ENCODE measurements at places on chromosomes 11 and 22.

DNA sequence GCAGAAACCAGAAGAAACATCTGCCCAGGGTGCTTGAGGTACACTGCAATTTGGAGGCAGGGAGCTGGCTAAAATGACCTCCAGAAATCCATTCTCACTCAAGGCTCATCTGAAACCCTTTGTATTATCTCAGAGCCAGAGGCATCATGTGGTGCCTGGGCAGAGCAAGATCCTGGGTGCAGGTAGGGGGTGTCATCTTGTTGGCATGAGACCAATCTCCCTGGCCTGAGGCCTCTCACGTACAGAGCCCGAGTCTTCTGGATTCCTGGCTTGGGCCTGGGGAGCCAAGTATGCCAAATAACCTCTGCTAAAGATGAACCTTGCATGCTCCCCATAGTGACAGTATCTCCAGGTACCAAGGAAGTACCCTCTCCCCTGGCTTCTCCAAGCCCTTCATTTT is 2.4 kb downstream of the LMO1 start:
- DNase-seq, result no peak
- H3K4me1 ChIP-seq, result peaks cover 14% of the 10 kb centered on the region
- H3K4me3 ChIP-seq, result no peak overlapping the region

DNA sequence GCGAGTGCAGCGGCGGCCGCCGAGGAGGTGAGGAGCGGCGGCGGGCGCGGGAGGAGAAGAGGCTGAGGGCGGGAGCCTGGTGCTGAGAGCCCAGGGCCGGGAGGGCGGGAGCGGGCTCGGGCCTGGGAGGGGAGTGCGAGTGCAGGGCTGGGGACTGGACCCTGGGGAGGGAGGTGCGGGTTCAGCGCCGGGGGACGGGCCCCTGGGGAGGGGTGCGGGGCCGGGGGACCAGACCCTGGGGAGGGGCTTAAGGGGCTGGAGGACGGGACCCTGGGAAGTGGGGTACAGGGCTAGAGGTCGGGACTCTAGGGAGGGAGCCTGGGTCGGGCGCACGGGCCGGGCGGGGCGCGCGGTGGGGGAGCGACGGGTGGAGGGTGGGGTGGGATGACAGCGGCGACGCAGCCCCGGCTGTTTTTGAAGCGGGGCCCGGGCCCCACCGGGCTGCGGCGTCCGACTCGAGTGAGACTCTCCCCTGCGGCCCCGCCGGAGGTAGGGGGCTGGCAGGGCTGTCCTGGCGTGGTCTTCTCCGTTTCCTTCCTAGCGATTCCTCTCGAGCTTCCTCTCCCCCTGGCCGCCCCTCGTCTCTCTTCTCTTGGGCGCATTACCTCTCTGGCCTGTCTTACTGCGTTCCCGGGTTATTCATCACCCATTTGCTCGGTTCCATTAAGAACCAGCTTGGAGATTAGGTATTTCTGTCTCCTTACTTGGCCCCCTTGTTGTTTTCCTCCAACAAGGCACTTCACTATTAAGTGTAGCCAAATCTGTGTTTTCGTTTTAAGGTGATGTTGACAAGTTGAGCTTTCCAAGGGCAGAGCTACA is 754 bp downstream of the NUP50 start:
- H3K4me3 ChIP-seq, result peak overlapping the region; percentile 93
- H3K4me1 ChIP-seq, result peaks cover 55% of the 10 kb centered on the region
- H3K36me3 ChIP-seq, result no peaks in the 10 kb centered on the region
- no peak for DNase-seq
- peak overlapping the region; percentile 94 for H3K27ac ChIP-seq

DNA sequence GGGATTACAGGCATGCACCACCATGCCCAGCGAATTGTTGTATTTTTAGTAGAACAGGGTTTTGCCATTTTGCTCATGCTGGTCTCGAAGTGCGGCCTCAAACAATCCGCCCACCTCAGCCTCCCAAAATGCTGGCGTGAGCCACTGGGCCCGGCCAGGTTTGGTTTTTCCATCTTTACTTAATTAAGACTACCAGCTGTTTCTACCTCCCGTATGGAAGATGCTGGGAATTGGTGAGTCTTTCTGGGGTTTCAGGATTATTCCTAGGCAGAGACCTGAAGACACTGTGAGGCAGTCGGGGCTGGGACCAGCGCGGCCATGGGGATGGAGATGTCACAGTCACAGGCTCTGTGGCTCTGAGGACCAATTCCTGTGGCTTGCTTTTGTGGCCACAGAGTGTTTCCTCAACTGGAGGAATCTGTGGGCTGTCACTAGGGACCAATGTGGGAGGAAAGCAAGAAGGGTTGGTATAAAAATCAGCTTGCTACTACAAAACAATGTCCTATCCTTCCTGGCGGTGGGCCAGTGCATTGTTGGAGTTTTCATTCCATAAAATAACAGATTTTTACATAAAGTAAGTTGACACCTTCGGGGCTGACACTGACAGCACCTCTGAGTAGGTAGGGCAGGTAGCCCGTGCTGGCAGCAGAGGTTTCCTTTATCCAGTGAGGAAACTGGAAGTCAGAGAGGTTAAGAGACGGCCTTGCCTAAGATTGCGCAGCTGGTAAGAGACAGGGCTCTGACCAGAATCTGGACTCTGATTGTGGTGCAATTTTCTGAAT is 8.4 kb upstream of the FTH1 start:
- peak overlapping the region; percentile 99 for H3K27ac ChIP-seq
- peaks cover 37% of the 10 kb centered on the region for H3K4me1 ChIP-seq
- DNase-seq, result no peak
- H3K36me3 ChIP-seq, result no peaks in the 10 kb centered on the region
- no peaks in the 10 kb centered on the region for H3K27me3 ChIP-seq

GRCh38 chr11:14029971-14030920 is 67.7 kb downstream of the SPON1 start:
- DNase-seq, result no peak
- H3K36me3 ChIP-seq, result no peaks in the 10 kb centered on the region
- no peak overlapping the region for H3K4me3 ChIP-seq
- H3K4me1 ChIP-seq, result peaks cover 31% of the 10 kb centered on the region
- no peak overlapping the region for H3K27ac ChIP-seq

DNA sequence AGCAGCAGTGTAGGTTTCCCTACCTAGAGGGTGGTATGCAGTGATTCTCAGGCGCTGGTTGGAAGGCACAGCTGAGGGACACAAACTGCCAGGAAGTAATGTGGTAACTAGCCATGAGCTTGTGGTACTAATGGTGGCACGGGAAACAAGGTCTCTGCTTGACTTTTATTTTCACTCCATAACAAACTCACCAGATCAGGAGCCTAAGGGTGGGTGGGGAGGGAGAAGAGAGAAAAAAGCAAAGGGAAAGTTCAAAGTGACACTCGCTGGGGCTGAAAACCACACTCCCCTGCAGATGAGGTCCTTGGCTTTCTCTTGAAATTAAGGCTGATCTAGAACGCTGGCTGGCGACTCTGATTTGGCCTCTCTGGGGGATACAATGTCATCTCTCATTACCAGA is 22.0 kb downstream of the TRAF6 start:
- no peak for DNase-seq
- no peak overlapping the region for H3K4me3 ChIP-seq
- H3K27ac ChIP-seq, result no peak overlapping the region
- no peaks in the 10 kb centered on the region for H3K27me3 ChIP-seq

DNA sequence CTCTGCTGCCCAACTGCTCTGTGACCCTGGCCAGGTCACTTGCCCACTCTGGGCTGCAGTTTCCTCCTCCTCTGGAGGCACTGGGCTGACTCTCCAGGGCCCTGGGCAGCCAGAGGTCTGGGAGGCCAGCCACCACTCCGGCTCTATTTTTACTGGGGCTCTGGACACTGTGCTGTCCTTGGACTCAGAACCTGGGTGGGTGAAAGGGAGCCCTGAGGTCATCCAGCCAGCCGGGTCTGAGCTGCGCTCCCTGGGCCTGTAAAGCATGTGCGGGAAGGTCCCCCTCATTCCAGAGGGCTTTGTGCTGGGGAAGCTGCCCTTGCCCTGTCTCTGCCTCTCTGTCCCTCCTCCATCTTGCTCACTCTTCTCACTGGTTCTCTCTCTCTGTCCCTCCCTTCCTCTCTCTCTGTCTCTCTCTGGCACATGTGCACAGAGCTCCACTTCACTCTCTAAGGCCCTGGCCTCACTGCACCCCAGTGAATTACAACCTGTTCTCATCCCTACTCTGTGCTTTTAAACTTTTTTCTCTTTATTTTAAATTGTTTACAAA is 24.6 kb downstream of the MB start:
- no peak overlapping the region for H3K4me3 ChIP-seq
- no peaks in the 10 kb centered on the region for H3K4me1 ChIP-seq
- no peaks in the 10 kb centered on the region for H3K36me3 ChIP-seq

DNA sequence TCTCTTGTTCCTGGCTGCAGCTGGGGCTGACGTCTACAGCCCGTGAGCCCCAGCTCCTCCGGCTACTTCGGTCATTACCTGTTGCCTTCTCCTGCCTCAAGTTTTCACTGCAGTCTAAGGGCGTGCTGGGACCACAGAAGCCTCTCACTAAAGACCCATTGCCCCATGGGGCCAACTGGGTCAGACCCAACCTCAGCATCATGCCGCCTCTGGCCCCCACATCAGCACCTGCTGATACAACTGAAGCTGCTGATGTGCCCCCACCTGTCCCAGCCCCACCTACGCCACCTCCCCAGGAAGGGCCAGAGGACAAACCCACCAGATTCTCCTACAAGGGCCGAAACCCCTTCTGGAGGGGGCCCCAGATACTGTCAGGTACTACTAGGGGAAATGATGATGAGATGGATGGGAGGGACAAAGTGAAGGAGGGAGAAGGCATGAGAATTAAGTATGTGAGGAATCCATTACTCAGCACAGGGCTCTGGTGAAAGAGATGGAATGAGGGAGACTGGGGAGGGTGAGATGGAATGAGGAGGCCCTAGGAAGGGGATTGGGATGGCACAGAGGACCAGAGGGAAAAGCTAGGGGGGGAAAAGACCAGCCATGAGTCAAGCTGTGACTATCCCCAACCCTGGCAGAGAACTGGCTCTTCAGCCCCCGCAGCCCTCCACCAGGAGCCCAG is 5.1 kb downstream of the C11orf42 start:
- no peak for DNase-seq
- H3K27me3 ChIP-seq, result no peaks in the 10 kb centered on the region
- no peak overlapping the region for H3K27ac ChIP-seq
- H3K4me1 ChIP-seq, result no peaks in the 10 kb centered on the region
- no peaks in the 10 kb centered on the region for H3K36me3 ChIP-seq
- no peak overlapping the region for H3K4me3 ChIP-seq

- H3K4me3 ChIP-seq, result no peak overlapping the region
- H3K27me3 ChIP-seq, result no peaks in the 10 kb centered on the region
- H3K36me3 ChIP-seq, result no peaks in the 10 kb centered on the region
- no peak for DNase-seq
Measured at GRCh38 chr11:65958774-65959420, 2.6 kb upstream of the SART1 start.

DNA sequence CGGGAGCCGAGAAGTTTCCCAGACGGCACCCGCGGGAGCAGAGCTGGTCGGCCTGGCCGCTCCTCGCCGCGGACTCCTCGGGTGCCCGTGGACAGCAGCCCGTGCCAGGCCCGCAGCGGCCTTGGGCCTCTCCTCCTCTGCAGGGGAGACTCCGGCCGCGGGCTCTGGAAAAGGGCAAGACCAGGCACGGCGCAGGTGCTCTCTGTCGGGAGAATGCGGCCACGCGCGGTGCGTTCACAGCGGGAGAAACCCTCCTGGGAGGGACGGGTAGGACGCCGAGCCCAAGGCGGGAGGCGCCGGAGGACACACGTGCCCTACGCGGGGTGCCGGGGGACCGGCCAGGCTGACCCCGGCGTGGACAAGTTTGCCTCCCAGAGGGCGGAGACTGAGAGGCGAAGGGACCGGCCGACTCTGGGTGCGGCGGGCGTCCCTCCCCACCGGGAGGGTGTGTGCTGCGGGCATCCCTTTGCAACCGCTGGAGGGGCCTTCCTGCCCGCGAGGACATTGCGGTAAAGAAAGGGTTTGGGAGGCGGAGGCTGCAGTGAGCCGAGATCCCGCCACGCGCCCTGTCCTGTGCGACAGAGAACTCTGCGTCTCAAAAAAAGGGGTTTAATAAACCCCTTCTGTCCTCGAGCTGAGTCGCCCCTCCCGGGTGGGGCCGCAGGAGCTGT is 2.3 kb downstream of the IFITM1 start:
- peaks cover 45% of the 10 kb centered on the region for H3K4me1 ChIP-seq
- H3K27me3 ChIP-seq, result no peaks in the 10 kb centered on the region
- peak overlapping the region; percentile 97 for H3K27ac ChIP-seq
- H3K4me3 ChIP-seq, result peak overlapping the region; percentile 63
- no peaks in the 10 kb centered on the region for H3K36me3 ChIP-seq

GRCh38 chr22:44091021-44091721 is 67.1 kb downstream of the PARVB start:
- peaks cover 40% of the 10 kb centered on the region for H3K4me1 ChIP-seq
- H3K27me3 ChIP-seq, result no peaks in the 10 kb centered on the region
- H3K36me3 ChIP-seq, result peaks cover 3% of the 10 kb centered on the region
- H3K4me3 ChIP-seq, result no peak overlapping the region
- no peak overlapping the region for H3K27ac ChIP-seq

GRCh38 chr22:24060375-24060788 is 49.3 kb downstream of the CABIN1 start:
- peaks cover 14% of the 10 kb centered on the region for H3K4me1 ChIP-seq
- H3K27ac ChIP-seq, result peak overlapping the region; percentile 6
- no peak for DNase-seq

GRCh38 chr11:100940111-100940510 is 189.5 kb downstream of the PGR start:
- H3K4me3 ChIP-seq, result no peak overlapping the region
- no peak for DNase-seq
- no peaks in the 10 kb centered on the region for H3K36me3 ChIP-seq

GRCh38 chr22:48520884-48521588 is 1306.6 kb downstream of the BRD1 start:
- H3K36me3 ChIP-seq, result no peaks in the 10 kb centered on the region
- H3K4me3 ChIP-seq, result no peak overlapping the region
- H3K4me1 ChIP-seq, result no peaks in the 10 kb centered on the region
- no peak overlapping the region for H3K27ac ChIP-seq
- H3K27me3 ChIP-seq, result no peaks in the 10 kb centered on the region

DNA sequence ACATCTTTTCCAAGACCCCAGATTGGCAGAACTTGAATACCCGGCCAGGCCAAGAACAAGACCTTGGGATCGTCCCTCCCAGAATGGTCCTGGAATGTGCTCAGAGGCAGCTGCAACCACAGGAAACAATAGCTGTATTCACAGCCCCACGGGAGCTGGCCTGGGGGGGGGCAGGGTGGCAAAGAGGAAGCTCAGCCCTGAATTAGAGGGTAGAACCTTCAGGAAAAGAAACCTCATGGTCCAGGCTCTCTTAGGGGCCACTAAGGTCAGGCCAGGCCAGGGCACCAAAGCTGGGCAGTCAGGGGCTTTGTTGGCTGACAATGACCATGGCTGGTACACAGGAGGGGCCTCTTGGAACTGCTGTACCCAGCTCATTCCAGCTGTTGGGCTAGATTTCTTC is 17.3 kb downstream of the RPL27A start:
- H3K4me1 ChIP-seq, result no peaks in the 10 kb centered on the region
- no peaks in the 10 kb centered on the region for H3K36me3 ChIP-seq
- H3K4me3 ChIP-seq, result no peak overlapping the region
- no peak for DNase-seq
- peak overlapping the region; percentile 51 for H3K27ac ChIP-seq

GRCh38 chr11:62600367-62601121 is 1.1 kb downstream of the MTA2 start:
- H3K4me3 ChIP-seq, result peak overlapping the region; percentile 73
- peak overlapping the region; percentile 97 for H3K27ac ChIP-seq
- H3K36me3 ChIP-seq, result peaks cover 30% of the 10 kb centered on the region
- H3K27me3 ChIP-seq, result no peaks in the 10 kb centered on the region
- peaks cover 37% of the 10 kb centered on the region for H3K4me1 ChIP-seq

GRCh38 chr11:120314861-120315260 is 10.2 kb upstream of the TLCD5 start:
- peaks cover 22% of the 10 kb centered on the region for H3K4me1 ChIP-seq
- H3K27me3 ChIP-seq, result no peaks in the 10 kb centered on the region

- no peak for DNase-seq
- H3K4me3 ChIP-seq, result no peak overlapping the region
- peaks cover 4% of the 10 kb centered on the region for H3K4me1 ChIP-seq
- H3K27ac ChIP-seq, result no peak overlapping the region
Measured at GRCh38 chr22:25702040-25702439, 39.9 kb upstream of the MYO18B start.
